GM13976 (cell line): ENCODE measurements at places on chromosomes 4 and X.

- no peak for DNase-seq
These were observed 254.3 kb downstream of the PACRGL start for GRCh38 chr4:20954541-20954940.

- no peak for DNase-seq
These were observed 39.8 kb upstream of the LAS1L start for GRCh38 chrX:65574356-65574755.

DNA sequence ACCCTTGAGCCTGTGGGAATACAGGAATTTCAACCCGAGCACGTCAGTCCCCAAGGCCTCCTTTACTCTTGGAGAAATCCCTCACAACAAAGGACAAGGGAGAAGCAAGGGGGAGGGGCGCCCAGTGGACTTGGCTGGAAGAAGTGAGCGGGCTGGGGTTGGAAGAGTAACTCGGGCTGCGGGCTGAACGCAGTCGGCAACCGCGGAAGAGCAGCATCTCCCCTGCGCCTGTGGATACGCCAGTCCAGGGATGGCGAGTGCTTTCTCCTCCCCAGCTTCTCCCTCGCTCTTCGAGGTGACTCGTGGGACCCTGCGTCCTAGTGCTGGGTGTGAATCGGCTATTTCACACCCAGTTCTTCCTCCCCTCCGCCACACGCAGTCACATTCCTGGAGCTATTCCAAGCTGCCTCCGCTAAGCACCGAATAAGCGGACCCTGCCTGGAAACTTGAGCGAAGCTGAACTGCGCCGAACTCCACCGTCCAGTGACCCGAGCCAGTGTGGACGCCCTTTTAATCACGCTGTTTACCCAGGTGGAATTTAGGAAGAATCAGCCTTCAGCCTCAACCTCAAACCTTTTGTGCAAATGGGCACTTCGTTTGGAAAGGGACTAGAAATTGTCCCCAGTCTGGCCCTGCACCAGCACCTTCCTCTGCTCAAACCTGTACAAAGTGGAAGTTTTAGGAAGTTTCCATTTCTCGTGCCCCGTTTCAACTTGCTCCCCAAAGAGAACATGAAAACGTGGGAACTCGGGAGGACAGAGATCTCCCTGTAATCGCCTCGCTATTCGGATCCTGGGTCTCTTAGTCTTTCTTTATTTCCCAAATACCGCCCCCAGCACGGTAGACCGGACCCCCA, 64.3 kb upstream of the WDR17 start:
- DNase-seq: peak; percentile 32

- DNase-seq: no peak
These were observed 120.2 kb downstream of the KLHL8 start for GRCh38 chr4:87100168-87100567.

DNA sequence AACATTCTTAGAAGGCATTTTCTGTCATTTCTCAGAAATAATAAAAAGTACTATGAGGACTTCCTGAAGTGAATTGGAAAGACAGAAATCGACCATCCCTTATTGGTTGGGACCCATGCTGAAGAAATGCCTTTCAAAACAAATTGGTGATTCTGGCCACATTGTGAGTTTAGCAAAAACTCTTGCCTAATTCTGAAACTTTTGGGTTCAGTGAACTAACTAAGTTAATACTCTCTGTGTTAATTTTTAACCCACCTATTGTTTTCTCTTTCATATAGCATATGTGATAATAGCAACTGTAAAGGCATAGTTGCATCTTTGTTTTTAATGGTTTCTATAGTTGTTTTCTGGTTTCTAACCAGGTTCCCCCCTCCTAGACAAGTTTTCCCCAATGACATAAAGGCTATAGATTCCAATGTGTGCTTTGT, 129.3 kb upstream of the FAT1 start:
- DNase-seq: no peak

GRCh38 chr4:184514121-184514988, 40.0 kb upstream of the IRF2 start:
- peak; percentile 88 for DNase-seq
